ENCODE measurements at places on chromosomes 16 and 17.

DNA sequence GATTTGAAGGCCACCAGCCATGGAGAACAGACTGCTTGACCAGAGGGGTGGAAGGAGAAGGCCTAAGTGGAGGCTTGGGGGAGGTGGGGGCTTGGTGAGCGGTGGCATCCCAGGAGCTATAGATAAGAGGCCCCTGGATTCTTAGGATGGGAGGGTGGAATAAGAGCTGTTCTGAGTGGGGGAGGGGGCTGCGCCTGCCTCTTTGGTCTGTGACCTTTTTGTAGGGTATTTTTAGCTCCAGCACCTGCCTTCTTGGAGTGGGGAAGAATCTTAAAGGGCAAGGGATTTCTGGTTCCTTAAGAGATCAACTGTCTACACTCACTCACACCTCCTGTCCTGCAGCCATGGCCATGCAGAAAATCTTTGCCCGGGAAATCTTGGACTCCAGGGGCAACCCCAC lies 567 bp downstream of the ENO3 start:
- peak; percentile 15 for DNase-seq

DNA sequence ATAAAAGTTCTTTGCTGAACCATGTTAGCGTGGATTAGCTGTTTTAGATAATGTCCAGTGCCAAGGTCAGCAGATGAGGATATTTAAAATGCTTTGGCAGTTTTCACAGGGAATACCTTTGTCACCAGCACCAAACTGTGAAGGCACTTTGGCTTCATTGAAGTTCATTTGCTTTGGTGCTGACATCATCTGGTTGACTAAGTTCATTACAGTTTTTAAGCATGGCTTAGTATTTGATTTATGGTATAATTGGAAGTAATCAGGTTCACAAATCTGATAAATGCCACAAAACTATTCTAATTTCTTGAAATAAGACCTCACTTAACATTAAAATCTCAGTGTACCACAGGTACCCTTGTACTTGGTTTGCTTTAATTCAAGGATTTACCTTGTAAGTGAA lies 4.3 kb downstream of the GID4 start:
- no peak for DNase-seq

DNA sequence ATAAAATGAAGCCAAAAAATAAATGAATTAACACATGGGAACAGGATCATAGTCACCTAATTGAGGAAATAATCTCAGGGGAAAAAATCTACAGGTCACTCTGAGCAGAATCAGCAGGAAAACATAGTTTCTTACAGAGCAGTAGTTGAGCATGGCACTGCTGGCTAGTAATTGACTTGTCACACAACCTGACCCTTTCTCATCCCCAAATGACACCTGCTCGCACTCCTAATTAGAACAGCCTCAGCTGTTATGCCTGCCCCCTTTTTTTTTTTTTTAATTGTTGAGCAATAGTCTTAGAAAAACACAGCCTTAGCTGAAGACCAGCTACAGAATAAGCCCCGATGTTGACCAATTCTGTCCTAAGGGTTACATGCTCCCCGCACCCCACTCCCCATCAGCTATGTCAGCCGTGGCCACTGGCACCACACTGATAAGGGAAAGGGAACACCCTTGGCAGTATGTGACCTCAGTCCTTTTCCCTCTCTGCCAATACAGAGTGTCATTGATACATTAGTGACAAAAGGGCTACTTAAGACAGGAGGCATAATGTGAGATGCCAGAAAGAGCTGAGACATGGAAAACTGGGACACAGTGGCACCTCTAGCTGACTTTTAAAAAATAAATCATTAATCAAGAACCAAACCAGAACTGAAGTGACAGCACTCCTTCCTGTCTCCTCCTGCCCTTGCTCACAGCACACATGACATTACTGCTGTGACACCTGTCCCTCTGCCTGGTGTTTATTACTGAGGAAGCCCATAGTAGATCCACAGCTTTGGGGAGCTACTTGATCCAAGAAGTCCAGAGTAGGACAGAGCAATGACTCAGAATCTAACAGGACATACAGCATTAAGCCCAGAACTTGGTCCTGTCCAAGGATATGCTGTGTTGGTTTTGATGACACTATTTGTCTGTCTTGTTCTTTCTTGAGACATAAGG lies 41.7 kb downstream of the WDR59 start:
- DNase-seq: no peak

DNA sequence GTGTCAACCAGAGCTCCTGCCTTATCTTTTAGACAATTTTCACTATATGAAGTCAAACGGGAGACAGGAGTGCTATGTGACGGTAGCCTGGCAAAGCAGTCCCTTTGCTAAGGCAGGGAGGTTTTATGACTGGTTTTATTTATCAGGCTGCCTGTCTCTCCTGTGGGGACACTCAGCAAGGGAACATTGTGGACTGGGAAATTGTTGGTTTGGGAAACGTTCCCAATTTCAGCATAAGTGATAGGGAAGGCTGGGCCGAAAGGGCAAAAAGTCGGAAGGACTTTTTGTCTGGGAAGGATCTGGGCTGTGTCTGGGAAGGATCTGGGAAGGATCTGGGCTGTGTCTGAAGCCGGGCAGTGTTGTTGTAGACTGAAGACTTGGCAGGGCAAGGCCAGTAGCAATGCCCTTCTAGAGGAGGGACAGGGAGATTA lies 211.2 kb downstream of the PARN start:
- DNase-seq: no peak

DNA sequence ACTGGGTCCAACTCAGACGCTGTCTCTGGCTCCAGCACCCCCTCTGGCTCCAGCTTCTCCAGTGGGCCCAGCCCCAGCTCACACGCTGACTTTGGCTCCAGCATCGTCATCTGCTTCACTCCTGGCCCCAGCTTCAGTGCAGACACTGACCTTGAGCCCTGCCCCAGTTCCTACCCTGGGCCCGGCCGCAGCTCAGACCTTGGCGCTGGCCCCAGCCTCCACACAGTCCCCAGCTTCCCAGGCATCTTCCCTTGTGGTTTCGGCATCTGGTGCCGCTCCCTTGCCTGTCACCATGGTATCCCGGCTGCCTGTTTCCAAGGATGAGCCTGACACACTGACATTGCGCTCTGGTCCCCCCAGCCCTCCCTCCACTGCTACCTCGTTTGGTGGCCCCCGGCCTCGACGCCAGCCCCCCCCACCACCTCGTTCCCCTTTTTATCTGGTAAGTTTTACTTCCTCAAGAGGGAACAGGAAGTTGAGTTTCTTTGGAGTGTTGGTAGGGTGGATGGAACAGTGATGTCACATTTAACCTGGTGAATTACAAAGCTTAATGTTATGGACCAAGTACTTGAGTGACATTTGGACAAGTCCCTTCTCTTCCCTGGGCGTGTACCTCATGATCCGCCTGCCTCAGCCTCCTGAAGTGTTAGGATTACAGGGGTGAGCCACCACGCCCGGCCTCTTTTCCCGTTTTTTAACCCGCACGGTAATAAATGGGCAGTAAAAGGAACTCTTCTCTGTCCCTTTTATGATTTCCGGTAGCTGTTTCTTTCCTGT lies 23.4 kb upstream of the PHKG2 start:
- DNase-seq: no peak

GRCh38 chr16:78970650-78971049 lies 629.9 kb downstream of the MAF start:
- no peak for DNase-seq

- no peak for DNase-seq
These were observed 47.9 kb upstream of the SREBF1 start for GRCh38 chr17:17884391-17885357.

DNA sequence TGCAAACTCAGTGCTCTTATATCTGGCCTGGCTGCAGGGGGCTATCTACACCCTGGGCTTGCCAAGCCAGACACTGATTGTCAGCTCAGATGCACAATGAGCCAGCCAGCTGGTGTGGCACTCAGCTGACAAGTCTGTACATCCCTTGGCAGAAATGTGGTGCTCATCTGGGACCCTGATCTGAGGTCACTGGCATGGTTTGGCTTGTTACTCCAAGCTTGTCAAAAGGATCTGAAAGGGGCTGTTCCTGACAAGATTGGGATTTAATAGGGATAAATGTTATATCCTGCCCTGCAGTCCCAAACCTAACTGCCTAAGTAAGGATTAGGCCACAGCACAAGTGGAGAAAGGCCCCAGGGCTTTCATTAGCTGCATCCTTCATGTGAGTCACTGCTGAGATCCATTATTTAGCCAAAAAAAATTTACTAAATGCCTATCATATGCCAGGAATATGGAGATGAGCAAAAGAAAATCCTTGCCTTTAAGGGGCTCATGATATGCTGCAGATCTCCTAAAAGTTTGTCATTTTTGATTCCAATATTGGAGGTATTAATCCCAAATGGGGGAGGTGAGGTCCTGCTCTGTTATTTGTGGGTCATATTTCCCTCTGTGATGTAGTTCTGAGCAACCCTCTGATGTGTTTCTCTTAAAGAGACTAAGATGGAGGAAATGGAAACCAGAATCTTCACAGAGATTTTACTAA lies 6.3 kb downstream of the SLC6A2 start:
- DNase-seq: no peak

- DNase-seq: no peak
These were observed 2.0 kb upstream of the CTRB2 start for GRCh38 chr16:75208861-75209505.

DNA sequence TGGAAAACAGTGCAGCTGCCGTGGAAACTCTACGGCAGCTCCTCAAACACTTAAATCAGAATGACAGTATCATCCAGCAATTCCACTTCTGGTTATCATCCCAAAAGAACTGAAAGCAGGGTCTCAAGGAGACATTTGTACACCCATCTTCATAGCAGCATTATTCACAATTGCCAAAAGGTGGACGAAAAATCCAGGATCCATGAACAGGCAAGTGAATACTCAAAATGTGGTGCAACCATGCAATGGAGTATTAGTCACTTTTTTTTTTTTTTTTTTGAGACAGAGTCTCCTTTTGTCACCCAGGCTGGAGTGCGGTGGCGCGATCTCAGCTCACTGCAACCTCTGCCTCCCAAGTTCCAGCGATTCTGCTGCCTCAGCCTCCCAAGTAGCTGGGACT lies 10.6 kb upstream of the AATK start:
- no peak for DNase-seq

GRCh38 chr16:67514382-67514828 lies 14.2 kb upstream of the RIPOR1 start:
- DNase-seq: peak; percentile 80

DNA sequence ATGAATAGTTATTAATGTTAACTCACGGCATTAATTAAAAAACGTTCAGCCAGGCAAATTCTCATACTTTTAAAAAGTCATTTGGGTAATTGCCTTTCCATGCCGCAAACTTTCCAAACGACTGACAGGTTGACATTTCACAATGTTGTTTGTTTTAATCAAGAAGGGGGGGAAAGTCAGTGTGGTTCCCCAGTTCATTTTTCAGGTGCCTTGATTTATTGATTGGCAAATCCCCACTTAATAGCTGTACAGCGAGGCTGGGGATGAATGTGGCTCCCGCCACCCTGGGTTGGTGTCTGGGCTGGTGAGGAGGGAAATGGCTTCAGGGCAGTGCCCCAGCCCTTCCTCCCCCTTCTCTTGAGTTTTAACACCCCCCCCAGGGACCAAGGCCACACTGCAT lies 318.0 kb downstream of the SOX9 start:
- DNase-seq: no peak

GRCh38 chr17:66885417-66885816 lies 50.5 kb downstream of the CACNG5 start:
- DNase-seq: no peak

DNA sequence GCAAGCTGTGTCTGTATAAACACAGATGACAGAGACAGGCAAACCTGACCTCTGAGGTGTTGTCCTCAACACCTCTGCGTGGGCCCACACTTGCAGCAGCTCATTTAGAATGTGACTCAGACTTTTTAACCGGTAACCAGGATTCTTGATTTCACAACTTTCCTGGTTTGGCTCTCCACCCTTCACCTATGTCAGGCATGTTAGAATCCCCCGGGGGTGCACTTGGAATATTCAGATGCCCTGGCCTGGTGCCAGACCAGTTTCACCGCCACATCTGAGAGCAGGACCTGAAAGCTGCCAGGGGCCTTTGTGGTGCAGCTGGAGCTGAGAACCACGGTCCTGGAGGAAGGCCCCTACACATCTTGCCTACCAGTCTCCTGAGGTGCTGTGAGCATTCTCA lies 4.8 kb downstream of the DHODH start:
- DNase-seq: no peak

DNA sequence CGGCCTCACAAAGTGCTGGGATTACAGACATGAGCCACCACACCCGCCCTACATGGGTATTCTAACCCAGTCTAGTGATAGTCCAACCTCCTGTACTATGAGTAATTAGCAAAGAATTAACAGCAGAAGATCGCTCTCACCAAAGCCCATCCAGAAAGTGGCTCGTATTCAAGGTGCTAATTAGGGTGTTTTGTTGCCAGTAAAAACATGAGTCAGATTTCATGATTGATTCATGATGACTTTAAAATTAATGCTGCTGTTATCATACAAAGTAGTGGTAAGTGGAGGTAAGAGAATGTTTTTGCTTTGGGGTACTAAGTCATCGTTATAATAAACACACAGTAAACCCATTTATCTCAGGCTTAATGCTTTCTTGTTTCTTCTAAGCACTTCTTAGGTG lies 428.8 kb downstream of the WWOX start:
- DNase-seq: no peak

DNA sequence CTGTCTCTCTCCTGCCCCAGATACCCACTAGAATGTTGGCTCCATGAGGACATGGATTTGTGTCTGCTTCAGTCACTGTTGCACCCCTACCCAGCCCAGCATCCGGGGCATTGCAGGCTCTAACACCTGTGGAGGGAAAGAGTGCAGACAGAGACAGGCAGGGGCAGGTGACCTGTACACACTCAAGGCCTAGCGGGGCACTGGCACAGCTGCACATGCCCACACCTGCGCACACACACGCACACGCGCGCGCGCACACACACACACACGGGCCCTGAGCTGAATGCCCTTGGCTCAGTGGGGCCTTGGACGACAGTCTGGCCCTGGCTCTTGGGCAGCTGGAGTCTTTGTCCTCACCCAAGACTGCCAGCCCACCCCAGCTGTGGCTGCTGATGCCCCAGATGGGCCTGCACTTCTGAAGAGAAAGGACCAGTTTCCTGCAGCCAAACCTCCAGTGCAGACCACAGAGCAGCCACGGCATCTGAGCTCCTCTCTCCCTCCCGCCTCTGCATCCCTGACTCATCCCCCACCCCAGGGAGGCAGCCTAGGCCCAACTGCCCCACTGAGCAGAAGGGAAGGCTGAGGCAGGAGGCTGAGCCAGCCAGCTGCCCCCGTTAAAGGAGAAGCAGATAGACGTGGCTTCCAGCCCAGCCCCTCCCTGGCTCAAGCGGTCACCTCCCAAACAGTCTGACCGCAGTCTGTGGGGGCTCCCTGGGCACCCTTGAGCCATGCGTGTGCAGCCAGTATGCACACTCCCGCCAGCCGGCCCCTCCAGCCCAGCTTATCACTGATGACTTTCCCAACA lies 12.3 kb upstream of the RAI1 start:
- peak; percentile 41 for DNase-seq

DNA sequence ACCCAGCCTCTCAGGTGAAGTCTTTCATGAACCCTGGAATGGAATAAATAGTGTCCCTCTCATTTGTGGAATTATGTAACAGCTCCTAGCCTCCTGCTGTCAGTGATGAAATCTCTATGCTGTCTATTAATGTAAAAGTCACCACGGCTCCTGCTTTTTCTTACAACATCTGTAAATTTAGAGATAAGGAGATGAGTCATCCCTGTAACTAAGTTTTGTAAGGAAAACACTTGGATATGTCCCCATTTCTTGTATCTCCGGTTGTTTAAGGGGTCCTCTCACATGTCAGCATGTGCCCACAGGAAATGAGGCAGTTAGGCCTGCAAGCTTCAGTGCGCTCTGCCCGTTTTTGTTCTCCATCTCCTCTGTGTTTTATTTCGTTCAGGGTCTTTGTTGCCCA lies 2.8 kb upstream of the NAT9 start:
- no peak for DNase-seq

Measured in SHP77 (cell line).